ENCODE measurements at places on chromosomes 7 and 10. TPM values are rescaled to one million over a fixed set of nuclear protein-coding genes. Genes with fewer than 3 reads are reported as not detected.

DNA sequence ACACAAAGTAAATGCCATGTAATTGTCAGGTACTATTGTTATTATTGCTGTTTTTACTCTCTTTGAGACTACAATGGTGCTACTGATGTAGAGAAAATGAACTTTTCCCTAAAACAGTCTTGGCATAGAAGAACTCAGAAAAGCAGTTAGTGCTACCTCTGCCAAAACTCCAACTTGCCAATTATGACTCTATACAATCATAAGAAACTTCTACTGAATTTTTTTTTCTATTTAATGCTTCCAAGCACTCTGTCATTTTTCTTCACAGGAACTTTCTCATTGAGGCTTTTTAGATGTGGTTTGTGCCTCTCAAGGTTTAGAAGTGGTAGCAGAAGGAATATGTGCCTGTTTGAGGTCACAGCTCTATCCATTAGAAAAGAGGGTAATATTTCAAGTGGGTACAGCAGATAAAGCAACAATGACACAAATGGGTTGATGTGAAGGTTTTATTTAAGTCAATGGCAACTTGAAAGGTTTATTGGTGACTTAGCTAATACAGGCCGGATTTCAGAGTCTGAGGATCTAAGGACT, 64.0 kb upstream of the FERD3L start:
- H3K36me3 ChIP-seq = no peaks in the 10 kb centered on the region
- no peaks in the 10 kb centered on the region for H3K4me1 ChIP-seq
- no peak for DNase-seq

- no peak overlapping the region for H3K4me3 ChIP-seq
- no peak overlapping the region for H3K27ac ChIP-seq
- no peak for DNase-seq
- no peaks in the 10 kb centered on the region for H3K4me1 ChIP-seq
- peaks cover 2% of the 10 kb centered on the region for H3K27me3 ChIP-seq
- no peaks in the 10 kb centered on the region for H3K36me3 ChIP-seq
Measured at GRCh38 chr10:4436103-4436502, 389.9 kb upstream of the AKR1E2 start.

DNA sequence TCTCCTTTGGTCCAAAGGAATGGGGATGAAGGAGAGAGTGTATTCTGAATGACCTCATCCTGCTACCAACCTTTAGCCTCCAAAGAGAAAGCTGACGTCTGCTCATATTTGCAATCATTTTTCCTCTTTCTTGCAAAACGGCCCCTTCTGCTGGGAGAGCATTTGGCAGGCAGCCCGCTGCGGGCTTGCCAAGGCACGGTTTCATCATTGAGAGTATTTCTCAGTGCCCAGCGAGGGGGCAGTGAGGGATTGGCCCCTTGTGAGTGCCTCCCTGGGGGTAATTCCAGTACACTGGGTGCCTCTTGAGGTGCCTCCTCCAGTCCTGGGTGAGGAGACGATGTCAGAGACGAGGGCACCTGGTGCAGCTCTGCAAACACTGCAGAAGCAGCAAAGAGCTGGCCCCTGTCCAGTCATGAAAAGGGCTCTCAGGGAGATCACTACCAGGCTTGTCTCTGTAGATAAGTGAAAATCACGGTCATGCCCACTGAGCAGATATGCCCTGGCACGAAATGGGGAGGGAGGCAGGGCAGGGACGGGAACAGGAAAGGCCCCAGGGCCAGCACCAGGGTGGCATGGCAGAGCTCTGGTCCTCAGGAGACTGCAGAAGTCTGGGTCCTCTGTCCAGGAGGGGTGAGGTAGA, 48.7 kb upstream of the SHH start:
- no peaks in the 10 kb centered on the region for H3K4me1 ChIP-seq
- DNase-seq = no peak
- peaks cover 2% of the 10 kb centered on the region for H3K27me3 ChIP-seq

DNA sequence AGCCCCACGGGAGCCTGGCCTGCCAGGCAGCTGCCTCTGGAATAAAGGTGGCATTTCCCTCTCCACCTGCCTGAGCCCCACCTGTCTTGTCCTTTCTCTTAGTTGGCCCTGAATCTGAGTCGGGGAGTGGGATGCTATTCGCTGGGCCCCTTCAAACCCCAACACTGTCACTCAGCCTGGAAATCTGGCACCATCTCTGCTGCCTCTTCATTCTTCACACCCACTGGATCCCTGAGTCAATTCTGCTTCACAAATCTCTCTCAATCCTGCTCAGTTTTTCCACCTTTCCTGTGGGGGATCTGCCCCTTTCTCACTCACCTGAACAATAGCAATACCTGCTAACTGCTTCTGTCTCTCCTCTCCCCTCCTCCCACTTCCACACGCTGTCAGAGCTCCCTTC, 10.6 kb downstream of the CRTAC1 start:
- H3K4me1 ChIP-seq = no peaks in the 10 kb centered on the region
- no peak overlapping the region for H3K27ac ChIP-seq
- no peak for DNase-seq

LMOD2 gene
- not detected for polyA plus RNA-seq
